ENCODE measurements at places on chromosomes 5 and 9.

GRCh38 chr5:135457424-135458071 lies 5.4 kb upstream of the TIFAB start:
- DNase-seq, result peak; percentile 65

- peak; percentile 22 for DNase-seq
Measured at GRCh38 chr5:91219091-91219802, 163.9 kb downstream of the ARRDC3 start.

DNA sequence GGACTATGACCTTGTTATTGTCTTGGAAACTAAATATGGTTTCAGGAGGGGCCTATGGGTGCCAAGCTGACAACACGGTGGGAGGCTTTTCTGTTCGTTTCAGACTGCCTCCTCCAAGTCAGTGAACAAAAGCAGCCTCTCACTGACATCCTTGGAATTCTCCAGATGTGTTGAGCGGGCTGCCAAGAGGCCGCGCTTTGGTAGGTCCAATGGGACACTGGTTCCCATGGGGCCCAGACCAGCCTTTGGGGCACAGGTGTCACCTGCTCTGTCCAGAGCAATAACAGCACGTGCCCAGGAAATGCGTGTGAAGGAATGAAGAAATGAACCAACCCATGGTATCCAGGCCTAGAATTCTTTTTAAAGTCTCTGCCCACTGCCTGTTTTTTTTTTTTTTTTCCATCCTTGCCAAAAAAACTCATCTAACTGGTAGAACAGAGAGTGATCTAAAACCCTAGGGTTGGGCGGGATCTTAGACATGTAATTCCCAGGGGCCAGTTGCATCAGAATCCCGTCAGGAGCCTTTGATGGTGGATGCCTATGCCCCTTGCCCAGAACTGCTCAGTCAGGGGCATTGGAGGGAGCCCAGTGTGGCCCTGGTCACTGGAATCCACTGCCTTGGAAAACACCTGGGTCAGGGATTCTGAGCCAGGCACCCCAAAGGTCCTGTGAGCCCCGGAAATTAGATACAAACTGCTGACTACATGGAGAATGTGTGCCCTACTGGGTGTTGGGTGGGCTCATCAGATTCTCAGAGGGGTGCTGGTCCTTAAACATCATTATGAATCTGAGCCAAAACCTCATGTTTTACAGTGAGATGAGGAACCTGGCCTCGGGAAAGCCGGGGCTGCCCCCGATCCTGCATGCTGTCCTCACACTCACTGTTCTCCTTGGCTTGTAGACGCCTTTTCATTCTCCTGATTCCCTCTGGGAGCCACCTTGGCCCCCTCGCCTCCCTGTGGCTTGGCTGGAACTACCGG lies 60.1 kb downstream of the GTF3C4 start:
- DNase-seq, result no peak

DNA sequence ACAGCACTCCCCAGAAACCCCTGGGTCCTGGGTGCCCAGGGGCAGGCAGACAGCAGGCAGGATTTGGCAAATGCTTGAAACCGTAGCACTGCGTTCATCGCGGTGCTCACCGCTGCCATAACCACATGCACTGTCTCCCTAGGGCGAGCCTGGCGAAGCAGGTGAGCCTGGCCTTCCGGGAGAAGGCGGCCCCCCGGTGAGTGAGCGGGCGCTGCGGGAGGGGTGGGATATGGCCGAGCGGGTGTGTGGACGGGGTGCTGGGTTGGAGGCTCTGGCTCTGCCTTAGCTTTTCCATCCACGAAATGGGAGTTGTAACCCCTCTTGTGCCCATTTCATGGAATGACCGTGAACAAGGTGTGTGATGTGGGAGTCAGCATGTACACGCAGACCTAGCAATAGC lies 66.8 kb upstream of the FCN2 start:
- DNase-seq, result no peak

DNA sequence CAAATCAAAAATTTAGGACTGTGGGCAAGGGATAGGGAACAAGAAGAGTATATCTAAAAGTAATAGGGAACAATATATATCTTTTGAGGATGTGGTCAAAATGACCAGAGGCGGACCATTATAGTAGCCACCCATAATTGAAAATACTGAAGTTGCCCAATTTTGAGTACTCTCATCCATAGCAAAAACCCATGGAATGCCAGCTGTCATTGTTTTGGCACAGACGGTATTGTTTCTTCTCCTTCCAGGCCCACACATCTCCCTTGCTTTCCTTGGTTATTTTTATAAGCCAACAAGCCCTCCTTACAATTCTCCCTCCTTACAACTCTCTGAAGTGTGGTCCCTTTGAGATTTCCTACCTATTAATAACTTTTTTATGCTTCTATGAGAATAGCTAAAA lies 50.4 kb upstream of the RGMB start:
- no peak for DNase-seq

- no peak for DNase-seq
Measured at GRCh38 chr5:172002840-172003512, 3.5 kb downstream of the FBXW11 start.

- no peak for DNase-seq
Measured at GRCh38 chr5:150166650-150167511, at the start of gene CDX1. CDX1 (plus strand) TSS chr5:150166778; CDS start chr5:150166877, 99 bp downstream.

DNA sequence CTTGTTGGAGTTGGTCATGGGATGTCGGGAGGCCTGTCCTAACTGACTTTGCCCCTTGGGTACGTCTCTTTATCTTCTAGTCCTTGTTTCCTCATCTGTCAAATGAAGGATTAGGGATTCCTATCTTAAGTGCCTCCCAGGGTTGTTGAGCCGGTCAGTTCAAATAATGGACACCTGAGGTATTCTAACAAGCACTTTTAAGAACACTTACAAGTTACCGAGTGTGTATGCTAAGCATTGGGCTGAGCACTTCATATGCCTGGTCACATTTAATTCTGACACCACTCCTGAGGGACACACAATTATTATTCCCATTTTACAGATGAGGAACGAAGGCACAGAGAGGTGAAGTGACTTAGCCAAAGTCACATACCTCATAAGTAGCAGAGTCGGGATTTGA lies 37.1 kb downstream of the CAMK2A start:
- no peak for DNase-seq

GRCh38 chr5:126450346-126450745 lies 27.1 kb downstream of the GRAMD2B start:
- no peak for DNase-seq

- DNase-seq, result no peak
Measured at GRCh38 chr9:85224729-85225128, 517.0 kb downstream of the AGTPBP1 start.

DNA sequence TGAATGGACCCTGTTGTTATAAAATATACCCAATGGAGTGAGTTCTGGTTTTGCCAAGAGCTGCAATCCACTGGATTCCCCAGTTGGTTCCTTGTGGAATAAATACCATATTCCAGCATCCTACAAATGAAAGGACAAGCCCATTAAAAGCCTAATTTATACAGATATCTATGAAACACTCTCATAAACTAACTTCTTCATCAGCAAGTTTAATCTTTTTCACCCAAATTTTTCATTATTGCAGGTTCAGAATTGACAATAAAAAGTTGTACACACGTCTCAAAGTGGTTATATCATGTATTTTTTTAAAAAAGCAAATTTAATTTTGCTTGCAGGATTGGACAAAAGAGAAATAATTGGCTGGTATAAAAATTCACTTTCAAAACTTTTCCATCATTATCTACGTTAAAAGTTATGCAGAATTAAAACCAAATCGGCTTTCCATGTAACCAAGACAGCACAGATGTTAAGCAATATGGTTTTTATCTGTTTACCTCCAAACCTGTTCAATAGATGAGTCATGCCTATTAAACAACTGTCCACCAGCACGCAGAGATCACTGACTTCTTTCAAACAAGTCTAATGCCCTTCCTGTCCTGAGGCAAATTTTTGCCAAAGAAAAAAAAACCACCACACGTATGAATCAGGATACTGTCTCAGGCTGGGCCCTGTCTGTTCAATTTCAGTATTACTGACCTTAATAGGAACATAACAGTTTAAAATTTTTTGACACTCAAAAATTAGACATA lies 42.5 kb downstream of the CEMIP2 start:
- no peak for DNase-seq

DNA sequence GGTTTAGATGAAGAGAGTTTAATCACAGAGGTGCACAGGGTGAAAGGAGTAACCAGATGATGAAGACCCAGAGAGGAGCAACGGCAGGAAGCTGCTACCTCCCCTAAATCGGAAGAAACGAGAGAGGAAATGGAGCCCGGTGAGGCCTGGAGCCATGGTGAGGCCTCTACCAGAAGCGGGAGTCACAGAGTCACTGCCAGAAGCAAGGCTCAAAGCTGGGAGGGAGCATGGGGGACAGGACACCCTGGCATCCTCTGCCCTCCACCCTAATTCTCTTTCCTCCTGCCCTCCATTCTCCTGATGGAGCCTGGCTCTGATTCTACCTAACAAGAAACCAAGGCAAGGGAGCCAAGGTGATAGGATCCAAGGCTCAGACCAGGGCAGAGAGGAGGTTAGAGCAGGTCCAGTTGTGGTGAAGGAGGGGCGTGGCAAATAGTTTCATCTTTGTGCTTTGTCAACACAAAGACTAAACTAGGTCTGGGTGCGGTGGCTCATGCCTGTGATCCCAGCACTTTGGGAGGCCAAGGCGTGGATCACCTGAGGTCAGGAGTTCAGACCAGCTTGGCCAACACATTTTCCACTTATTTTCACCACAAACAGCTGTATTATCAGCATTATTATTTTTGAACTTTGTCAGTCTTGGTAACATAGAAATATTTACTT lies 134.4 kb upstream of the RAI14 start:
- no peak for DNase-seq

DNA sequence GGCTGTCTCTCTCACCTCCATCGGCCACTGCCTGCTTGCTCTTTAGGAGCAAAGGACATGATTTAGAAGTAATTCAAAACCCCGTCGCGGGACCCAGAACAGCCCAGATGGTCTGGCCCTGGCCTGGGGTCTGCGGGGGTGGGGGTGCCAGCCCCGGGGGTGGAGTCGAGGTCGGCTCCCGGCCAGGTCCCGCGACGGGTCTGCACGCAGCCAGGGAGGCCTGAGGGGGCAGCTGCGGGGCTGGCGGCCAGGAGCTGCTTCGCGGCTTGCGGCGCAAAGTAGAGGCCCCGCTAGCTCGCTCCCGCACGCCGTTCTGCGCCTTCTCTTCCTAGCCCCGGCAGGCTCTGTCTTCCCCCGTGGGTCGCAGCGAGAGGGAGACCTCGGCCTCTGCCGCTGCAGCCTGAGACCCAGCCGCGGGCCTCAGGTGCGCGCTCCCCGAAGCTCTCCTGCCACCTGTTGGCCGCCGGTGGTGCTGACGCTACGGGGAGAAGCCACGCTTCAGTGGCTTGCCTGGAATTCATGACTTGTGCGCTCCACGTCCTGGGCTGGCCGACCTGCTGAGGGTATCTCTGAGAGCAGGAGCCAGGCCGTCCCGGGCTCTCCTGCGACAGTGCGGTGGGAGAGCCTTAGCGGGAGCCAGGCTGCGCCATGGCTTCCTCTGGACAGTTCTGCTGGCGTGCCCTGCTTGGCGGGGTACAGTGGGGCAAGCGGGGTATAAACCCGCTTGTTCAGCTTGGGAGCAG lies 157.2 kb upstream of the PITX1 start:
- DNase-seq, result peak; percentile 89

DNA sequence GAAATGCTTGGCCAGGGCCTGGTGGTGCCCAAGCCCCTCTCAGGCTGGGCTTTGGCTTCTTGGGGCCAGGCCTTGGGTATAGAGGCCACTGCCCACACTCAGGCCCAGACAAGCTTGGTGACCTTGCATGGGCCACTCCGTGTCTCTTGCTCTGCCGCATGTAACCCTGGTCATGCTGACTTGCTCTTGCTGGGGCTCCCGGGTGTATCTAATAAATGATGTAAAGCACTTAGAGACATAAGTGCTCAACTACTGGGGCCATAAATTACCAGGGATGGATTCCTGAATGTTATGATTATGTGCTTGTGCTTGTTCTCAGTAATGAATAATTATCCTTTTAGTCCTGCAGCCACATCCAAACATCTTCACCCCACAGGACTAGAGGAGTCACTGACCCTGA lies 54.0 kb downstream of the C5orf15 start:
- DNase-seq, result no peak

- no peak for DNase-seq
Measured at GRCh38 chr9:72596451-72597180, 75.2 kb downstream of the TMC1 start.

- DNase-seq, result no peak
Measured at GRCh38 chr5:30051976-30052375, 1141.5 kb upstream of the CDH6 start.

GRCh38 chr5:78547731-78548615 lies 100.6 kb downstream of the LHFPL2 start:
- DNase-seq, result peak; percentile 94

All from femur (tissue), 1 donor.